ENCODE measurements at places on chromosomes 3 and 15.

GRCh38 chr3:18864933-18865731, 283.2 kb upstream of the KCNH8 start:
- DNase-seq, result no peak

GRCh38 chr3:81419228-81419627, 342.2 kb downstream of the GBE1 start:
- DNase-seq, result no peak

- no peak for DNase-seq
Measured at GRCh38 chr3:30612437-30613132, 6.2 kb downstream of the TGFBR2 start.

DNA sequence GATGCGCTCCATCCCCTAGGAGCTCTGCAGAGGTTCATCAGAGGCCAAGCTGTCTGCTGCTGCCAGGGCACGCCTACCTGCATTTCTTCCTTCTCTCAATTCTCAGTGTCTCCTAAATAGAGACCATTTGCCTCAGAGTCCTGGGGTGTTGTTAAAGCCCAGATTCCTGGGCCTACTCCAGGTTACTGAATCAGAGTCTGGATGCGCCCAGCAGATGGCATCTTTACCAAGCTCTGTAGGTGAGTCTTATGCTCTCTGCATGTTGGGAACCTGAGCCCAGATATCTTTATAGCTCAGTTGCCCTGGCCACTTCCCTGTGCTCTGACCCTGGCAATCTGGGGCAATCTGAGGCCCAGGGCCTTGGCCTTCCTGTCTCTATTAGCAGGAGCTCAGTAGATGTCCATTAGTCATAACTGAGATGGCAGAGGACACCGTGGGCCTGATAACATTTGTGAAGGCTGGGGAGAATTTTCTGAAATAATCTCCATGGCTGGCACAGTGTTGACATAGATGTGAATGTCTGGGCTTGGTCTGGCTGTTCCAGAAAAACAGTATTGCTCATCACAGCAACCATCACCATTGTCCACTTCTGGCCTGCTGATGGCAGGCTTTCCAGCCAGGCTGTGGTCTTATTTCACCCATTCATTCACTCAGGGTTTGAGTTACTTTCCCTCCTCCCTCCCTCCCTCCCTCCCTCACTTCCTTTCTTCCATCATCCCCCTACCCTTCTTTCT, 13.3 kb upstream of the RBP1 start:
- DNase-seq, result no peak

GRCh38 chr15:56207092-56207491, 36.6 kb downstream of the RFX7 start:
- DNase-seq, result no peak

DNA sequence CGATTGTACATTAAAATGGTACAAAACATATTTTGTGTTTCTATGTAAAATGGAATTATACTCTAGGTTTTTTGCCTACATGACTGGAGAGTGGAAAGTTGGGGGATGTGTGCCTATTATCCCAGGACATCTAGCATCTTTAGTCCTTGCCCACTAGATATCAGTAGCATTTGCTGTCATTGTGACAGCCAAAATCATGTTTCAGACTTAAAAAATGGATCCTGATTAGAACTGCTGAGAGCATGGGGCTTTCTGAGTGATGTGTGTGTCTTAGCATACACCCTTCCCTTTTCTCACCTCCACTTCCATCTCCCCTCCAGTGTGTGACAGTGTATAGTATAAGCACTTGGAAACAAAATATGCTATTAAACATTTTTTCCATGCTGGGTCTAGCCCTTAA, 13.3 kb downstream of the ARMC8 start:
- DNase-seq, result no peak

- DNase-seq, result no peak
Measured at GRCh38 chr15:27017168-27017809, 46.3 kb downstream of the GABRG3 start.

- no peak for DNase-seq
Measured at GRCh38 chr3:147521646-147522045, 112.5 kb downstream of the ZIC1 start.

- no peak for DNase-seq
Measured at GRCh38 chr15:70494517-70494851, 268.9 kb downstream of the UACA start.

DNA sequence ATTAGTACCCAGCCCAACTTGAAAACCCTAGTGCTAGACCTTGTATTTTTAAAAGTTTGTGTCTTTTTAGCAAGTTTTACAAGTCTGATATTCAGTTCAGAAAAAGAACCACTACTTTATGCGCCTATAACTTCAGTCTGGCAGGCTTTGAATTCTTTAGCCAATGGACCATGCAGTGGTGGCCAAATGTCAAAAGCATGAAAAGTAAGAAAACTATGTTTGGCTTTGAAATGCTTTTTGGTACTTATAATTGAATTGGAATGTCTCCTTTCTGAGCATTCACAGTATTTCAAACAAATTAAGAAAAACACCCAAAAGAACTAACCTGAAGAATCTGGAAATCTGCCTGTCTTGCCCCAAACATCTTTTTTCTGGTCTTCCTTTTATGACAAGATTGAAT, 12.8 kb downstream of the WDR48 start:
- no peak for DNase-seq

GRCh38 chr3:98553753-98554152, 22.0 kb downstream of the GPR15 start:
- no peak for DNase-seq

DNA sequence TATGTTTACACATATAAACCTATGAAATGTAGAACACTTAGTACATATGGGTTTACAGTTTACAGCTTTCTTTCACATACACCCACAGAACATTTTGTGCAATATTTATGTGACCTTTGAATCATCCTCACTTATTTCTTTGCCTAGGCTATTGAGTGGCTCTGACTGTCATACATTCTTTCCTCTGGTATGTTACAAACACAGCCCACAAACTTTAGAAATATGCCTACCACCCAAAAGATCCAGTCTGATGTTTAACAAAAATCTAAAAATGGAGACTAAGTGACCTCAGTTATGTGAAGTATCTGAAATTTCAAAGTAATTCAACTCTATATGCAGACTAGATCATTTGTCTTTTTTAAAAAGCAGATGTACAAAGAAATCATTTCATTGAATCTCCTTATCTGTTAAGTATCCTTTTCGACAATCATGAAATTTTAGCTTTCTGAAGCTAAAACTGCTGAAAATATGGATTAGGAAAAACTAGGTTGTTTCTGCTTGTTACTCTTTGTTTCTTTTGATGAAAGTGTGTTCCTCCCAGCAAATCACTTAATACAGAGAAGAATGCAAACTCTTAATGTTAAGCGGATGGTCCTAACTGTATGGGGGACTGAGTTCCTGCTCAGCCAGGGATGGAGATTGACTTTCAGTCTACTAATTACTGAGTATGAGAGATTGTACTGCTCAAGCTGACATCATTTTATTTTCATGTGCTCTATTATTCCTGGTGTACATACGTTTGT, 27.7 kb downstream of the CCDC54 start:
- DNase-seq, result peak; percentile 36

DNA sequence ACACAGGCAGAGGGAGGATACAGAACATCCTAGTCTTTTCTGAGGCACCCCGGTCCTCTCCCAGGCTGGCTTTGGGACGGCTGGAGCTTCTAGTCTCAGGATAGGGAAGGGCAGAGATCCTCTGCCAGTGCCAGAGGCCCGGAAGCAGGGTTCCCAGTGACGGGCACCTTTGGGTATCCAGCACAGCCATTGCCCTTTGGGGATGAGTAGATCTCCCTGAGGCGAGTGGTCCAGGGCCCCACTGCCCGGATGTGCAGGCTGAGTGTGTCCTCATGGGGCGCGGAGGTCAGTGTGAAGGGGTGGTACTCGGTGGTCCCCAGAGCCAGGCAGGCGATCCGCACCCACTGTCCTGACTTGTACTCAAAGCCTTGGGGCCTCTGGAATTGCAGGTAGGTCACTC, 18.3 kb downstream of the DUOX2 start:
- no peak for DNase-seq

GRCh38 chr15:83714939-83715628, 61.2 kb downstream of the ADAMTSL3 start:
- no peak for DNase-seq

GRCh38 chr15:65851981-65852380, 17.3 kb upstream of the RAB11A start:
- DNase-seq, result no peak

- no peak for DNase-seq
Measured at GRCh38 chr3:123337948-123338619, 110.8 kb downstream of the ADCY5 start.

DNA sequence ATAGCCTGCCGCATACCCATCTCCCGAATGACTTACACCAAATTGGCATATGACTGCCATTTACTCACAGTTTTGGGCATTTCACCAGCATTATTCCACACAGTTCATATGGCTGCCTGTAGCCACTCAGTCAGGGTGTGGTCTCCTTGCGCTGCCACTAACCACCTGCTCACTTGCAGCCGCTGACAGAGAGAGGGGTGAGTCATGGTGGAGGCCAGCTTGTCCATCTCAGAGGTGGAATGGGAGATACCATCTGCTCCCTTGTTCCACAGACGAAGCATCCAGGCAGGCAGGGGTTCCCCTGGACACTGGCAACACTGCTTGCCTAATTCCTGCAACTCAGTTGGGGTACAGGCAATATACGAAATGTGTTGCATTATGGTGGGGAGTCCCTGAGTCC, 15.6 kb downstream of the CCRL2 start:
- no peak for DNase-seq

DNA sequence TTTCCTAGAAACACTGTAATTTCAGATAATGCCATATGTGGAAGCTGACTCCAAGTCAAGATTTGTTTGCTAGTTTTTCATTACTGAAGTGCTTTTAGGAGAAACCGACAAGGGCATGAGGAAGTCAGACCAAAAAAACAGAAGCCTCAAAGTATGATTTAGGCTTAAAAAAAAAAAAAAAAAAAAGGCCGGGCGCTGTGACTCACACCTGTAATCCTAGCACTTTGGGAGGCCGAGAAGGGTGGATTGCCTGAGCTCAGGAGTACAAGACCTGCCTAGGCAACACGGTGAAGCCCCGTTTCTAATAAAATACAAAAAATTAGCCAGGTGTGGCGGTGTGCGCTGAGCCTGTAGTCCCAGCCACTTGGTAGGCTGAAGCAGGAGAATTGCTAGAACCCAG, 11.6 kb downstream of the RPL15 start:
- DNase-seq, result no peak

GRCh38 chr3:39196671-39197356, 4.4 kb upstream of the XIRP1 start:
- no peak for DNase-seq

- no peak for DNase-seq
Measured at GRCh38 chr3:41075975-41076374, 123.3 kb upstream of the CTNNB1 start.

GRCh38 chr15:83207660-83208366, at the start of gene HDGFL3:
Gene HDGFL3, minus strand, starts transcription at chr15:83207823. Its CDS starts 409 bp downstream, at chr15:83207414.
- DNase-seq, result peak; percentile 34

GRCh38 chr3:87227835-87228144, 681 bp downstream of the CHMP2B start:
- no peak for DNase-seq

DNA sequence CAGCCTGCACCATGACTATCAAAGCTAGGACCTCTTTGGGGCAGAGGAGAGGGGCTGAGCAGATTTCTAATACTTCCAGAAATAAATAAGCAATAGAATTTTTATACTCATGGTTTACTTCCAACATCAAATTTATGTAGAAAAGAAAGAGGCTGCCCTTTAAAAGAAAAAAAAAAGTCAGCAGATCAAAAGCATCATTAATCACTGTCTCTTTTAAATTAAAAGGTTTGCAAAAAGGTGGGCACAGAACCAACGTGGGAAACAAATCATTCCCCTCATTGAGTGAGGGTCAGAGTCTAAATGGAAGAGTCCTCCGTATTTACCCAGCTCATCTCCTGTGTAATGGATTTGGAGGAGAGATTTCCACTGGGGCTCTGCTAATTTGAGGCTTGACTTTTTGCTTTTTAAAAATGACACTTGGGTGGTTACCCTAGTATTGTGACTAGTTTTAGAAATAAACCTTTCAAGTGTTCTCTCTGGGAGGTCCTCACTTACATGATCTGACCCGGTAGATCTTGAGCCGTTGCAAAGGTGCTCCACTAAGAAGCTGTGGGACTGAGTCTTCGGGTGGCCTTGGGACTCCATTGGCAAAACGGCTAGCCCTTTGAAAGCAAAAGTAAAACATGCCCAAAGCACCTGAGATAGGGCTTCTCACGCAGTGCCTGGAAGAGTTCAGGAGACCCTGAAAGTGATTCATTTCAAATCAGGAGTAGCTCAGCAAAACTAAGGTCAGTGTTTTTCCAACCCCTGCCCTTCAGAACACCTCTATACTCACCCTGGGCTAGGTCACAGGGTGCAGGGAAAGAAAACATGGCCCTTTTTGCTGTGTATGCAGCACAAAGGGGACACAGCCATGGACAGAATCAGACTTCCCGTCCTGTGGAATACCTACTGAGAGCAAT, 320.9 kb downstream of the FOXP1 start:
- no peak for DNase-seq

GRCh38 chr3:50559702-50560101, 7.8 kb downstream of the C3orf18 start:
- DNase-seq, result no peak

GRCh38 chr15:67148196-67148701, 82.8 kb downstream of the SMAD3 start:
- DNase-seq, result peak; percentile 39

DNA sequence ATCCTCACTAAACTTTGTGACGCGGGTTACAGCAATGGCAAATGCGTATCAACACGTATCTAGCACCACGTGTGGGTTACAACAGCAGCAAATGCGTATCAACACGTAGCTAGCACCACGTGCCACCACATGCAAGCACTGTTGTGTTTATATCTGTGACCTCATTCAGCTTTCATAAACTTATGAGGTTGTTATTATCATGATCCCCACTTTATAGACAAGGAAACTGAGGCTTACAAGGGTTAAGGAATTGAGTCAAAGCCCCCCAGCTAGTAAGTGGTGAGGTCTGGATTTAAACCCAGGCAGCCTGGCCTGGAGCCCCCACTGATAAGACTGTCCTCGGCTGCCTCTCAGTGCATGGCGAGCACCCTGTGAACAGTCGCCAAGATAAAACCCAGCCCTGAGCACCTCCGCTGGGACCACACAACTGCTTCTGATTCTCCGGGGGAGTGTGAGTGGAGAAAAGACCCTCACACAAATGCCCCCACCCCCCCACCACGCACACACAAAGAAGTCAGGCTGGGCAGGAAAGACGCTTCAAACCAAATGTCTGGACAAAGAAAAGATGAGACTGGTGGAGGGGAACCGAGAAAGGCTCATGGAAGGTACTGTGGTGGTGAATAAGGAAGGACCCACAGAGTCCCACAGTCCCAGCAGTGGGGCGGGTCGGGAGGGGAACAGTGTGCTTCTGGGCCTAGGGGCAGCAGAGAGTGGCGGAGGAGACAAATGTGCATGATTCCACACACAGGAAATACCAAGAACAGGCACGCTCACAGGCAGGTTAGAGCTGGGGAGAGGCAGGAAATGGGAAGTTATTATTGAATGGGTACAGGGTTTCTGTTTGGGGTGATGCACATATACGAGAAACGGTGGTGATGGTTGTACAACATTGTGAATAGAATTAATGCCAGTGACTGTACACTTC, 173.4 kb downstream of the XXYLT1 start:
- no peak for DNase-seq

DNA sequence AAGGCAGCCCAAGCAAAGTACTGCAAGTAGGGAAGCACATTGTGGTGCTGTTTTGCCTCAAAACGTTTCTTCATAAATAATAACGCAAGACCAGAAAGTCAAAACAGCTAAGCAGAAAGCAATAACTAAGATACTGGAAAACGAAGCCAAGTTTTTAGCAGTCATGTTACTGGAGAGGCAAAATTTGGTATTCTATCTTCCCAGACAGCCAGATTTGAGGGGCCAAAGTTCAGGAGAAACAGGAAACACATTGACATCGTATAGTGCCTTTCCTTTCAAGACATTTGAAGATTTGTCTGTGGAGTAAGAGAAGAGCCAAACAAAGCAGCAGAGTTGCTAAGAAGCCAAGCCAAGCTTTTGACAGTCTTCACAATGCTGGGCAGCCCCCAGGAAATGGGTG, 843.6 kb upstream of the NECTIN3 start:
- DNase-seq, result no peak
